Right lobe of liver (tissue), 6 donors: ENCODE measurements at places on chromosomes 1 and 21.

GRCh38 chr1:162003830-162004215 lies 19.8 kb downstream of the OLFML2B start:
- DNase-seq: no peak

DNA sequence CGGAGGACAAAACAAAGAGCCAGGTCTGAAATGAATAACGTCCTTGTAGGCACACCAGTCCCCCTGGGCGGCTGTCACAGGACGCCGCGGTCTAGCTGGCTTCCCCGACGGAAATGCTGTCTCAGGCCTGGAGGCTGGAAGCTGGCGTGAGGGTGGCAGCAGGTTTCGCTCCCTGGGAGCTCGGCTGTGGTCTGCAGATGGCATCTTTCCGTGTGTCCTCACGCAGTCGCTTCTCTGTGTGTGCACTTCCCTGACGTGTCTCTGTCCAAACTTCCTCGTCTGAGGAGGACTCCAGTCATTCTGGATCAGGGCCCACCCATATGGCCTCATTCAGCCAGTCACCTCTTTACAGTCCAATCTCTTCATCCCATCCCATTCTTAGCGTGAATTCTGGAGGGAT lies 14.2 kb downstream of the TNFRSF14 start:
- no peak for DNase-seq

GRCh38 chr1:156511644-156512043 lies 11.1 kb upstream of the MEF2D start:
- no peak for DNase-seq

GRCh38 chr1:12141163-12141850 lies 25.5 kb upstream of the TNFRSF1B start:
- DNase-seq: peak; percentile 27

DNA sequence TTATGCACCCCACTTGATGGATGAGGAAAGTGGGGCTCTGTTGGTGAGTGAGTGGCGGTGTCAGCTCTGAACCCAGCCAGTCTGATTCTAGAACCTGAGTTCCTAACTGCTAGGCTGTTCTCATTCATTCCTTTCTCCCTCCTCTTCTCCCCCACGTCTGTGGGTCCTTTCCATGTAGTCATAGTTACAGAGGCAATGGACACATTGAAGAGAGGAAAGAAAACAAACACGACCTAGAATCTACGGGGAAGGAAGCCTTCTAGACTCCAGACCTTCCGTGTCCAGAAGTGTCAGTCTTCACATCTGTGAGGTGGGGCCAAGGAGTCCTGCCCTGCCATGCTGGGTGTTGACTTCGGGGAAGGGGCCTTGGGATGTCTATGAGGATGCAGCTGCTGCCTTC lies 115.8 kb upstream of the WNT4 start:
- no peak for DNase-seq

DNA sequence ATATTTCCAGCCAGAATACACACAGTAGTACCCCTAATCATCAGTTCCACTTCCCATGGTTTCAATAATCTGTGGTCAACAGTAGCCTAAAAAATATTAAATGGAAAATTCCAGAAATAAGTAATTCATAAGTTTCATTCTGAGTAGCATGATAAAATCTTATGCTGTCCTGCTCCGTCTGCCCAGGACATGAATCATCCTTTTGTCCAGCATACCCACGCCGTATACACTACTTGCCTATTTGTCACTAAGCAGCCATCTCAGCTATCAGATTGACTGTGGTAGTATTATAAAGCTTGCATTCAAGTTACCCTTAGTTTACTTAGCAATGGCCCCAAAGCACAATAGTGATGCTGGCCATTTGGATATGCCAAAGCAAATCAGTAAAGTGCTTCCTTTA lies 118.7 kb downstream of the SLC5A9 start:
- DNase-seq: no peak

DNA sequence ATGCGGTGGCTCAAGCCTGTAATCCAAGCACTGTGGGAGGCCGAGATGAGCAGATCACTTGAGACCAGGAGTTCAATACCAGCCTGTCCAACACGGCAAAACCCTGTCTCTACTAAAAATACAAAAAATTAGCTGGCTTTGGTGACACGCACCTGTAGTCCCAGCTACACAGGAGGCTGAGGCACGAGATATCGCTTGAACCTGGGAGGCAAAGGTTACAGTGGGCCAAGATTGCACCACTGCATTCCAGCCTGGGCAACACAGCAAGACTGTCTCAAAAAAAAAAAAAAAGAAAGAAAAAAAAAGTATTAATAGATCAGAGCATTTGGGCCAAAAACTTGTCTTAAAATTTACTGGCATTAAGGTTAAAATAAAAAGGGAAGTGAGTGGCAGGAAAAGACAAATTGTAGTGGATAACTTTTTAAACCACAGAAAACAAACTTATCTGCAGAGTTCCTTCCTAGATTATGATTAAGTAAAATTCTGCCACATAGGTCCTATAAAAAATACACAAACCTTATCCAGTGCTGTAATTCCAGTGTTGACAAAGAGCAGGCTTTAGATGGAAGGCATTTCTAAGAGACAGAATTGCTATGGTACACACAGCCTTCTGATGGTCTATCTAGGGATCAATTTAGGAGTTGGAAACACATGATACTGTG lies 53.3 kb downstream of the EIF4G3 start:
- no peak for DNase-seq

- no peak for DNase-seq
Measured at GRCh38 chr1:55192093-55192492, 23.1 kb downstream of the USP24 start.

- peak; percentile 28 for DNase-seq
Measured at GRCh38 chr1:96559707-96560596, 161.6 kb upstream of the PTBP2 start.

GRCh38 chr1:106773206-106773605 lies 283.3 kb upstream of the PRMT6 start:
- no peak for DNase-seq

DNA sequence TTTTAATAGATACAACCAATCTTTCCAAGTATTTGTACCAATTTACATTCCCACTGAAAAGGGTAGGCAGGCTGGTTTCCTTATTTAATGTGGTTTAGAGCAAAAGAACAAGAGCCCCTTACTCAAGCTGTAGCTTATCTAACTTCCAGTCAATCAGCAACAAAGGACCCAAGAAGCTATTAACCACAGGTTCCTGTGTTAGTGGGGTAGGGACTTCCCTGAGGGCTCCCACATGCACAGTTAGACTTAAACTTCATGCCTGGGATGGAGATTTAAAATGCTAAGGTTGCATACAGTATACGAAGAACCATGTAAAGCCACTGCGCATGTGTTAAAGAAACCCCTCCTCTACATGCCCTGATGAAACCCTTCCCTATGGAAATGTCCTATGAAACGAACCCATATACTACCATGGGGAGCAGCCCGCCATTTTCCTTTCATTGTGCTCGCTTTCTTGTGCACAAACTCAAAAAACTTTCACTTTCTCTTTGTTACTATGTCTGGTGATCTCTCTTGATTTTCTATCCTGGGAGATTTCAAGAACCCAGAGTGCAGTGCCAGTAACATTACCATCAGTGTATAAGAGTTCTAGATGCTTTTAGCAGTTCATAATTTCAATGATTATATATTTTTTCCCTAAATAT lies 23.3 kb upstream of the ST6GALNAC5 start:
- no peak for DNase-seq

DNA sequence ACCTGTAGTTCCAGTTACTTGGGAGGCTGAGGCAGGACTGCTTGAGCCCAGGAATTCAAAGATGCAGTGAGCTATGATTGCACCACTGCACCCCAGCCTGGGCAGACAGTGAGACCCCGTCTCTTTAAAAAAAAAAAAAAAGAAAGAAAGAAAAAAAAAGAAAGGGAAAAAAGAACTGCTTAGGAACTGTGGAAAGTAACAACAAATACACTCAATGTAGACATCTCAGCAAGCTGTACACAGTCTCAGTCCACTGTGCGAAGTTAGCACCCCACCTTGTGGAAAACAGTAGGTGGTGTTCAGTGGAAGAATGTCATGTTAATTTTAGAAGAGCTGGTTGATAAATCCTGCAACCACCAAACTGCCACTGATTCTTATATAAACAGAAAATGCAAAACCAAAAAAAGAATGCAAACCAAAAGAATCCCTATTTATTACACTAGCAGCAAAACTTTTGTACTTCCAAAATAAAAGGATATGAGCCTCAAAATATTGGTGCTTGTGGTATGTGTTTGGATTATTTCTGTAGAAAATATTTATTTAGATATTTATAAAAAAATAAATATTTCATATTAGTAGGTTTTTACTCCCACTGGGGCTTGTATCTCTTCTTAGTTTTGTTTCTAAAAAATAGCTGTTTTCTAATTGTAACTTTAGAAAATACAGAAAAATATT lies 31.1 kb downstream of the ALG14 start:
- no peak for DNase-seq

DNA sequence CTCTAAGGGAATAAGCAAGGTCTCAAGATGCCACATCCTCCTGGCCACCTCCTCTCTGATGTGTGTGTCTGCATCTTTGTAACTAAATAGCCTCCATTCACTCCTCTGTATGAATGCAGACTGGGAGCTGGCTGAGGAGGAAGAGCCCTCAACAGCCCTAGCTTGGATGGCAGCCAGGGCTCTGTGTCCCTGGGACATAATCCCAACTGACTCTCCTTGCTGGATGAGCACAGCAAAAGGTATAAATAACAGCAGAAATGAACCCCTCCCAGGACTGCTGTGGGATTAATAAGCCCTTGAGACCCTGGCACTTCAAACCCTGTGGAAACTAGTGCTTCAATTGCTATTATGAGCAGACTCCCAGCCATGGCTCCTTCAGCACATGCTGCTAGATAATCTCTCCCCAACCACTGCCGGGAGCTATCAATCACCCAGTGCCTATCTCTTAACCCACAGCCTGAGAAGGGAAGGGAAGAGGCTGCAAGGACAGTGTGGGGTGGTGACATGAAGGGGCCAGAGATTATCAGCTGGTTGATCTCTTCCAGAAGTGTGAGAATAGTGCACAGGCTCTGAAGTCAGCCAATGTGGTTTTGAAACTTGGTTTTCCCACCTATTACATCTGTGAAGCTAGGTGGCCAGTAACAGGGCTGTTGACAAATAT lies 152.2 kb downstream of the TNR start:
- no peak for DNase-seq

- no peak for DNase-seq
Measured at GRCh38 chr1:11714831-11715575, 20.9 kb upstream of the AGTRAP start.

DNA sequence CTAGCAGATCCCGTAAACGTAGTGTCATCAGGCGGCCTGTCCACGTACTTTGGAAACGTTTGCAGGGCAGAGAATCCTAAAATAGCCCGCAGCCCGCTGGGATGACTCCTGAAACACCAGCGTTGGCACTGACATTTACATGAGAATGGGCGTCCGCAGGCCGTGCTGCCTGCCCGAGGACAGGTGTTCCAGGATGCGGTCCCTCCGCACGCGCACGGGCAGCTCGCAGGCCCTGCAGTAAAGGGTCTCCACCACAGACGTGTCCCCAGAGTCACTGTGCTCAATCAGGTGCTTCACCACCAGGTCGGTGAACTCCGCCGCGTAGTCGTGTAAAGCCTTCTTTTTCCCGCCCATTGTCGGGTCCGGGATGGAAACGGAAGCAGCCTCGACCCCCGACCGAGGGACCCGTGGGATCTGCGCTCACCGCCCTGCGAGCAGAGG lies 5.8 kb upstream of the CCDC27 start:
- no peak for DNase-seq

GRCh38 chr1:168794057-168794456 lies 65.1 kb upstream of the DPT start:
- no peak for DNase-seq

GRCh38 chr1:209746451-209747165 lies 9.2 kb upstream of the TRAF3IP3 start:
- no peak for DNase-seq

DNA sequence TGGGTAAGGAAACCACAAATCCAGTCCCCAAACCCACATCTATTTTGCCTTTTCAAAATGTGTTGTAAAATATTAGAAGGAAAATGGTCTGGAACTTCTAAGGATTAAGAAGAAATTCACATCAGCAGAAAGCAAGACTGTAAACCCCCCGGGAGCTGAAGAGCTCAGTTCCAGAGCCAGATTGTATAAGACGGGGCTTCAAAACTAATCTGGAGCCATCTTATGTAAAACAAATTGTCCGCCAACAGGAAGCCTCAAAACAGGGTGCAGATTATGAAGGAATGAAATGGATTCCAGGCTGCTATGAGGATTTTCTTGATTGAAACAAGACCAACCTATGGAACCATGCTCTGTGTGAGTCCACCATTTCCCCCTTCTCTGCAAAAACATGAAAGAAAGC lies 25.1 kb upstream of the HUNK start:
- no peak for DNase-seq

GRCh38 chr1:81021134-81021533 lies 779.6 kb upstream of the ADGRL2 start:
- no peak for DNase-seq

- no peak for DNase-seq
Measured at GRCh38 chr21:46347203-46347550, 23.2 kb downstream of the PCNT start.

- no peak for DNase-seq
Measured at GRCh38 chr21:15289896-15290841, 225.4 kb upstream of the NRIP1 start.

- peak; percentile 7 for DNase-seq
Measured at GRCh38 chr1:62208087-62208486, 13.4 kb downstream of the L1TD1 start.

DNA sequence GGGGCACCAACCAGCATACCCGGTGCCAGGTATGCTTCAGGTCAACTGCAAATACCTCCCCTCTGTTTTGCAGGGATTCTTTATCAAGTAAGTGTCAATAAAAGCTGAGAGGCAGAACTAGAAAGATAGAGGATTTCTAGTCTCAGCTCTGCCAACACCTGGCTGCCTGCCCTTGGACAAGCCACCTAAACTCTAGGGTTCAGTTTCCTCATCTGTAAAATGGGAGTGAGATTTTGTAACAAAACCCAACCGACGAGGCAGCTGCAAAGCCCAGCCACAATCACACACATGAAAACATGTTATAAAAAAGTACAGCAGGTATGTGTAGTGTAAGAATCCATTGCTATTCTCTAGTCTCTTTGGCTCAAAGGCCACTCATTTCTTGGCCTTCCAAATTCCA lies 8.2 kb downstream of the SSBP3 start:
- no peak for DNase-seq

- peak; percentile 60 for DNase-seq
Measured at GRCh38 chr1:150009604-150010392, 728 bp downstream of the OTUD7B start.

DNA sequence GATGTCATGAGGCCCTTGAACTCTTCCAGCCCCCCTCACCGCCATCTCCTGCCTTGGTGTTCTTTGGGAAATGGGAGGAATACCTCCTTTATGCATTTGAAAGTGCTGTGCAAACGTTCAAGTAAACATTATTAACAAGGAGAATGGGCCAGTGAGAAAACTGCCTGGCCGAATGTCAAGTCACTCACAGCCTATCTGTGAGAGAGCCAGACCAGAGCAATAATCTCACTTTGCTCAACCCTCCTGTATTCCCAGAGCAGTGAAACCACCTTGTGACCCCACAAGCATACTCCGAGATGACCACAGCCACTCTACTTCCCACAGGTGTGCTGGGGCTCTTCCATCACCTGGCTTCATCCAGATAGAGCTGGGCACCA lies 5.2 kb downstream of the TAL1 start:
- DNase-seq: no peak
